ENCODE measurements at places on chromosomes 4 and X.

GRCh38 chr4:100969925-100970324, 377.4 kb downstream of the PPP3CA start:
- no peak for DNase-seq

DNA sequence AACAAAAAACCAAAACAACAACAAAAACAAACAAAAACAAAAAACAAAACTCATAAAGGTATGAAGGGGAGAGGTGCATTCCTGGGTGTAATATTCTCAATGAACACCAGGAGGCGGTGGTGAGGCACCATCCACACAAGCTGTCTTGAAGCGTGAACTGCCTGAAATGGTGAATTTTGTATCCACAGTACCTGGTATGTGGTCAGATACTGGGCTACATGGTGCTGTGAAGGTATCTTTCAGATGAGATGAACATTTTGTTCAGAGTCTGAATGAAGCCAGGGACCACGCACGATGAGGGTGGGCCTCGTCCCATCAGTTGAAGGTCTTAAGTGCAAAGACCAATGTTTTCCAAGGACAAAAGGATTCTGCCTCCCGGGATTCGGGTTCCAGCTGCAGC, 58.5 kb downstream of the ASMT start:
- no peak for DNase-seq

- no peak for DNase-seq
These were observed 418.9 kb downstream of the CCSER1 start for GRCh38 chr4:90546114-90546513.

DNA sequence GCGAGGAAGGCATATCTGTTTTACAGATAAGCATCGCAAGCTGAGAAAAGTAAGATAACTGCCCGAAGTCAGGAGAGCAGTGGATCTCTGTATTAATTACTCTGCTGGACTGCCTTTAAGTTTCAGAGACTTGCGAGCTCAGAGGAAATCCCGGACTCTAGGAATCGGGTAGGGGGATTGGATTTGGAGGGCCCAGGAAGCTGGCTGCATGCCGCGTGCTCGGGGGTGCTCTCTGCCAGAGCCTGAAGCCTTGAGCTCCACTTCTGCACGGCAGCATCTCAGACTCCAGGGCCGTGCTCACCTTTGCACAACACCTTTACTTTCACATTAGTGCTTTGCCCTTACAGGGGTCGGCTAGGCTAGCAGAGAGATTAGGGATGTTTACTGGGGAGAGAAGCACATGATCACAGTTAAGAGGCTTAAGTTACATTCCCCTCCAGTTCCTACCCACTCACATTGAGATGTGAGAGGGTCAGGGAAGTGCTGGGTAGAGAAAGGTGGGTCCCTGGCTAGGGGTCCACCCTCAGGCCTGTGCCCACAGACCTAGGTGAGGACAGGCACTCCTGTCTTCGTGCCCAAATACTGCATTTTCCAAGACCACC, 57.0 kb downstream of the TRIML1 start:
- no peak for DNase-seq

DNA sequence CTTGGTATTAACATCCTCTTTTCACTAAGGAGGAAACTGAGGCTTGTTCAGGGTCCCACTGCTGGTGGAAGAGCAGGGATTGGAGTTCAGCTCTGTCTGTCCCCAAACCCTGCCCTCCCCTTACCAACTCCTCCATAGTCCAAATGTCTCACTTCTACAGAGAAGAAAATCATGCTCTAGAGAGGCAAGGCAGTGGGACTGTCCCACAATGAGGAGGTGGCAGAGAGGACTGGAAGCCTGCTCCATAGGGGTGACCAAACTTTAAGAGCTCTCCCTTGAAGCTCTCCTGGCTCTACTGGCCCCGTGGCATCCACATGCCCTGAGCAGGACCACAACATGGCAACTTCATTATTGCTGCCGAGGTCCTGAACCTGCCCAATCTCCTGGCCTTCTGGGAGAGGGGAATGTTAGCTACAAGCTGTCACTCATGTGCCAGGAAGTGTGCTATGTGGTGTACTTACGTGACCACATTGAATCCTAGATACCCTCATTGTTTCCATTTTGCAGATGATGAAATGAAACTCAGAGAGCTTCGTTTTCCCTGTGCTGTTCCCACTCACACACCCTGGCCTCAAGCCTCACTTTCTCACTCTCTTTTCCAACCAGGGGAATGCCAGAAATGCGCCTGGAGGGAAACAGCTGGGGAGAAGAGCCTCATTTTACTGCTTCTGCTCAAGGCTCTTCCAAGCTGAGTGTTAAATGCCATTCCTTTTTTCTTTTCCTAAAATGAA, 71.5 kb downstream of the ANAPC4 start:
- no peak for DNase-seq

DNA sequence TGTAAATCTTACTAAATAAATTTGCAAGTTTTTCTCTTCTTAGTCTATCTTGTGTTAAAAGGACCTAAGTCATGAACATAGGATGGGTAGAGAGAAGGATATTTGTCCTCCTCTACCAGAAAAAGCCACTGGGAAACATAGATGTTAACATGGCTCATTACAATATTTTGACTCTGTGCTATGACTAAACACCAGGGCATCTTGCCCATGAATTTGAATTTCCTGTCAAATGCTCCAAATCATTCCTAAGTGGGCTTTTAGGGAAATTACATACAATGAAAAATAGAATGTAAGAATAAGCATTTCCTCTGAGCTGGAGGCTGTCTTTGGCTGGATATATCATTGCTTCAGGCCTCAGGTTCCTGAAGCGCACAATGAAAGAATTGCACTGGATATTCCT, 39.1 kb downstream of the ANOS1 start:
- no peak for DNase-seq

GRCh38 chrX:154695911-154696675, 42.7 kb upstream of the CTAG2 start:
- no peak for DNase-seq

GRCh38 chr4:150135134-150135772, 57.0 kb downstream of the DCLK2 start:
- DNase-seq, result no peak

GRCh38 chrX:134396174-134396573, 63.8 kb upstream of the HPRT1 start:
- no peak for DNase-seq

GRCh38 chr4:47882228-47882627, 32.2 kb downstream of the NFXL1 start:
- no peak for DNase-seq

- no peak for DNase-seq
These were observed 33.7 kb downstream of the ATP2B3 start for GRCh38 chrX:153551135-153551534.

GRCh38 chr4:84497504-84498202, 1.4 kb downstream of the NKX6-1 start:
- no peak for DNase-seq

DNA sequence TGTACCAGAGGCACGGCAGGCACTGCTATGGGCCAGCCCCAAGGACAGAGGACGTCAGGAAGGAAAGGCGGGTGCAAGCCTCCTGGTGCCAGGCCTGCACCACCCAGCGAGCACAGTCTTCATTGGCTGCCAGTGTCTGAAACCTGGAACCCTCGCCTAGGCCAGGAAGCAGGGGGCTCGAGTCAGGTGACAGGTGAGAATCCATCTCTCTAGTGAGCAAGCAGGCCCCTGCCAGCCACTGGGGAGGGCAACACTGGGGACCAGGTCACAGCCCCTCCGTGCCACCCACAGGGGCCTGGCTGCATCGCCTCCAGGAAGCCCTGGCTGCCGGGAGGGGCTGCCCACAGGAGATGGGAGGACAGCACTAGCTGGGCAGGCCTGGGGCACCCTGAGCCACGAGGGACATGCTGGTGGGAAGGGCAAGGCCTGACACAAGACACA, 6.9 kb upstream of the HAUS3 start:
- DNase-seq, result no peak

- no peak for DNase-seq
These were observed 362 bp downstream of the NCAPG start for GRCh38 chr4:17811078-17811603.

DNA sequence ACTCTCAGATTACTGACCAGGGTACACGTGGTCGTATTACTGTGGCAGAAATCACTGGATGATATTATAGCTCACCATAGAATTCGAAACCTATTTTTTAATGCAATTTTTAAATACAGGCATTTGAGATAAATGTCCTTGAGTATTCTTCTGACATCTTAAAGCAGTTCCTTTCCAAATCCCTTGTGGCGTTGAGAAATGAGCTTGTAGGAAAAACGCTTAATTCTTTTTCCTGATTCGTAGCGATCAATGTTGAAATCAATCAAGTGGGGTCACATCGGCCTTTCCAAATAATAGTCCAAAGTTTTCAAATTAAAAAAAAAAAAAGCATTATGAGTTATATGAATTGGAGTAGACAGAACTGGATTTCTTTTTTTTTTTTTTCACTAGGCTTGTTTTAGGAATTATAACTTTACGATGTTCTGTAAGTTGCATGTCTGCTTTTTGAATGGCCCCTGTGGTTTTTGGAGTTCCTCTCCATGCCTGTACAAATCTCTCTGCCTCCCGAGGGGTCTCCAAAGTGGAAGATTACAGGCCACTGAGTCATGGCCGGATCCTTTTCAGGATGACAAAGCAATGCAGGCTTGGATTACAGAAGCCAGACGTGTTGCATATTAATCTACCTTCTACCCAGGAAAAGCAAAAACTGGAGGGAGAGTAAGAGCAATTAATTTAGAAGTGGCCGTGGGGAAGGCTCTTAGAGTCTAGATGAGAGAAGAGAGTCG, 226.1 kb downstream of the SHOX start:
- no peak for DNase-seq

DNA sequence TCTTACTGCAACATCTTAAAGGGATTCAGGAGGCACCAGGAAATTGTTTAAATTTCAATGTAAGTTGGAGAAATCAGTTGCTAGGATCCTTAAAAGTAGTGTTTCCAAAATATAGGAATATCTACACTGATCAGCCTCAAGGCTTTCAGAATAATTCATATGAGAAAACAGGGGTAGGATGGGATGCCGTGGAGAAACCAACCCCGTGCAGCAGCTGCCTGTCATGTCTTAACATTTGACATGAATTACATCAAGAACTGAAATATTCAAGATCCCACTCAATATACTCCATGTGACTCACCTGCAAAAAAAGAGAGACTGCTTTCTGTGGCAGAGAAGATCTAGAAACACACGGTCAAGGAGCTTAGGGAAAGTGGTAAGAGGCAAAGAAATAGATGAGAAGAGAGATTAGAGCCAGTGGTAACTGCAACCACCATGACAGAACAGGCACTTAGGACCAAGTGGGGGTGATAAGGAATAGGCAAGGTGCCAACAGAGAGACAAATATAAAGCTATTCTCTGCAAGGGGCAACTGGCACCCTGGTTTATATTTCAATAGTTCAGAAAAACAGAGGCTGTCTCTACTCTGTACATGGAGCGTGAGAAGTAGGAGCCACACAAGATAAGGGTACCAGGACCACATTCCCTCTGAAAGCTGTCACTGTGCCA, 64.0 kb downstream of the SLC39A8 start:
- DNase-seq, result no peak

DNA sequence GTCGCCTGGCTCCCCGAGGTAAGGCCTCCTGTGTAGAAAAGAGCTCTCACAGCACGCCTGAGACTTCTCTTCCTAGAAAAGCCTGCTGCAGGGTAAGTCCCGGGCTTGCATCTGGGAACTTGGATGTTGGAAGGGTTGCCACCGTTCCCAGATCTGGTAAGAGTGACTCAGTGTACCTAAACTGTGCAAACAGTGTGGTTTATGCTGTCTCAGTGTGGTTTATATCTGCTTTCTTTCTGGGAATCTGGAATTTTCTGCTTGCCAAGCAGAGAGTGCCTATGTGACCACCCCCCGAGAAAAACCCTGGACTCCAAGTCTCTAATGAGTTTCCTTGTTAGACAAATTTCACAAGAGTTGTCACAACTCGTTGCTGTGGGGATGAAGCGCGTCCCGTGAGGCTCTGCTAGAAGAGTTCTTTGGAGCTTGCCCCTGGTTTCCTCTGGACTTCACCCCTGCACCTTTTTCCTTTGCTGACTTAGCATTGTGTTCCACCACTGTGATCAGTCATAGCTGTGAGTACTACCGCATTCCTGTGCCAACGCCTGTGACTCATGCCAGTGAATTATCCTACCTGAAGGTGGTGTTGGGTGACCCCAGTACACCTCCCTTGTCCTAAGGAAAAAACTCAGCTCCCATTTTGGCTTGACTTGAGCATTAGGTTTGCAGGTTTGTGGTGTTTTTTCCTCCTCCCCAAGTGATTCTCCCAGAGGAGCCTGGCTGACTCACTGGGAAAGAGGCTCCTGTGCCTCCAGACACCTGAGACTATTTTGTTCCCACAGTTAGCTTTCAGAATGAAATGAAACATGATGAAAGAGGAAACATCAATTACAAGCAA, 14.5 kb downstream of the SLC2A9 start:
- DNase-seq, result peak; percentile 63

GRCh38 chr4:17356926-17357325, 155.0 kb downstream of the QDPR start:
- DNase-seq, result no peak

DNA sequence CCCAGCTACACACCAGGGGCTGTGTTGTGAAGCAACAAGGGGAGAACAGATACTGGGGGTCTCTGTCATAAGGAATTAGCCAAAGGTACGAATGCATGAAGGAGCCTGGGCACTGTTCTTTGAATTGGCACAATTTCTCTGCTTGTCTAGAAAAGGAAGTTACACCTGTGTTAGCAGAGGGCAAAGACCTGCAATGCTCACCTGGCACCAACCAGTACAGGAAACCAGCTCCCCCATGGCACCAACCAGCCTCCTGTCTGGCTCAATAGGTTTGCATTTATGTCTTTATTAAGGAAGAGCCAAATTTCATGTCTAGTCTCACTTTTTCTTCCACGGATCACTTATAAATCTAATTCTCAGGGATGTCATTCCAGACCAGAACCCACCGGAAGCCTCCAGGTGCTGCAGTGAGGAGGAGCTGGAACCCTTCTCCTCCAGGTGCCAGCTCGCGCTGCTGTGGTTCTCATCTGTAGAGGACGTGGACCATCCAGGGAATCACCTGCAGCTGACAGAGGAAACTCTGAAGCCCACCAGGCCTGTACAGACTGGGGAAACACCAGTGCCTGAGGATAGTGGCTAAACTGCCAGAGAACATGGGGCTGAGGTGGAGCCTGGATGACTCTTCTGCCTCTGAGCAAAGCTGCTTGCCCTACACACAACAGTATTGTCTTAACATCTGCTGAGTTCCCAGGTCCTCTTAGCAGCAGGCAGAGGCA, 113.4 kb upstream of the TRIM2 start:
- DNase-seq, result no peak

DNA sequence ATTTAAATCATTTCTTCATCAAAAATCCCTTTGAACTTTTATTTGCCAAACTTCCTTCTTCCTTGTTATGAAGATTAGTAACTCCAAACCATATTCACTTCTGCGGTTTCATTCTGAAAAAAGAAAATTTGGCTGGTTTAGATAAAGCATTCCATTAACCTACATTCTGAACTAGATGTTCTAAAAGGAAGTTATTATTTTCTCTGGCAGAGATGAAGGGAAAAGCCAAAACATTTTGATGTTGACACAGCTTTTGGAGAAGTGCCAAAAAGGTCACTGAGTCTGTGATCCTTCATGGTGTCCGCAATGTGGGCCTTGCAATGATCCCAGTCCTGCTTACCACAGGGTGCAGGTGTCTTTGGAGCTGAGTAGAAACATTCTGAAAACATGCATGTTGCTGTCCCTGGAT, 36.0 kb downstream of the CXCL8 start:
- DNase-seq, result no peak

- DNase-seq, result no peak
These were observed 60.8 kb downstream of the USP9X start for GRCh38 chrX:41145920-41146608.
